HFFc6 (cell line): ENCODE measurements at places on chromosomes 3 and 15. TPM values are rescaled to one million over a fixed set of nuclear protein-coding genes. Genes with fewer than 3 reads are reported as not detected.

C15orf39 gene
- 8.5 to 14.8 TPM (median 11.6 TPM) in 3 replicates for total RNA-seq

ISG20 gene
- total RNA-seq, result 0.82 to 1.1 TPM (median 1.0 TPM) in 3 replicates

CAMP gene
- total RNA-seq, result not detected in 3 replicates

DNA sequence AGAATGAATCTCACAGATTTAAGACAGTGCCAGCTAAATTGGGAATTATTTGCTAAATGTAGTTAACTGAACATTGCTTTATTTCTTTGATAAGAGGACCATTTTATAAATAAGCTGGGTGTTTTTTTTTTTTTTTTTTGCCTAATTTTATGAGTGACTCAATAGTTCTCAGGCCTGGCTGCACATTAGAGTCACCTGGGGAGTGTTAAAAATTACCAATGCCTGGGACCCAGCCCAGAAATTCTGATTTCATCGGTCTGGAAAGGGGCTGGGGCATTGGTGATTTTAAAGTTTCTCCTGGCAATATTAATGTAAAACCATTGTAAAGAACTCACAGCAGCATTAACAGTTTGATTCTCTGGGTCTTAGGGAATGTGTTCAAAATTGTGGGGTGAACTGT, 51.2 kb upstream of the PHLDB2 start:
- no peak for DNase-seq

GRCh38 chr3:162134571-162134970, 638.0 kb downstream of the OTOL1 start:
- no peak for DNase-seq
